CD4-positive, alpha-beta T cell treated with Interferon gamma for 1 hour (primary cell): ENCODE measurements at places on chromosomes 16 and 17.

GRCh38 chr16:8673611-8674412 is 605 bp upstream of the ABAT start:
- no peak for DNase-seq

- no peak for DNase-seq
These were observed 1.3 kb upstream of the CCL15 start for GRCh38 chr17:36002631-36003030.

- DNase-seq, result no peak
These were observed 3.6 kb downstream of the SDK2 start for GRCh38 chr17:73640691-73641090.

GRCh38 chr16:11360641-11361373 is 15.5 kb downstream of the RMI2 start:
- DNase-seq, result no peak

GRCh38 chr16:51107742-51108141 is 43.3 kb downstream of the SALL1 start:
- no peak for DNase-seq
